GM20000 (cell line): ENCODE measurements at places on chromosomes 16 and 17.

GRCh38 chr17:16282522-16282921 is 65.5 kb downstream of the PIGL start:
- no peak for DNase-seq

GRCh38 chr17:34254651-34255380 is at the start of gene CCL2:
Gene CCL2, plus strand, starts transcription at chr17:34255285. Its CDS starts 65 bp downstream, at chr17:34255350.
- no peak for DNase-seq

DNA sequence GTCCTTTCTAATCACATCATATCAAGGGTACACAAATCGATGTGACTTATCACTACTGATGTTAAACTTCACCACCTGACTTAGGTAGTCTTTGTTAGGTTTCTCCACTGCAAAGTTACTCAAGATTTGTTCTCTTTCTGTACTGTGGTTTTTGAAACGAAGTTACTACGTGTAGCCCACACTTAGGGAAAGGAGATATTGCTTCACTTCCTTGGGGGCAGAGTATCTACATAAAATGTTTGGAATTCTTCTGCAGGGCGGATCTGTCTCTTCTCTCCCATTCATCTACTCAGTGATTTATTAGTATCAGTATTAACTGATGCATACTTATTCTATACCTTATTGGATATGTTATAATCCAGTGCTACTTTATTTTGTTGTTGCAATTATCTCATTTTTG is 403.6 kb upstream of the MON1B start:
- DNase-seq, result no peak

GRCh38 chr17:48997103-48997826 is at the start of gene IGF2BP1:
Gene IGF2BP1, plus strand, starts transcription at chr17:48997385. Its CDS starts 361 bp downstream, at chr17:48997746.
- peak; percentile 69 for DNase-seq

DNA sequence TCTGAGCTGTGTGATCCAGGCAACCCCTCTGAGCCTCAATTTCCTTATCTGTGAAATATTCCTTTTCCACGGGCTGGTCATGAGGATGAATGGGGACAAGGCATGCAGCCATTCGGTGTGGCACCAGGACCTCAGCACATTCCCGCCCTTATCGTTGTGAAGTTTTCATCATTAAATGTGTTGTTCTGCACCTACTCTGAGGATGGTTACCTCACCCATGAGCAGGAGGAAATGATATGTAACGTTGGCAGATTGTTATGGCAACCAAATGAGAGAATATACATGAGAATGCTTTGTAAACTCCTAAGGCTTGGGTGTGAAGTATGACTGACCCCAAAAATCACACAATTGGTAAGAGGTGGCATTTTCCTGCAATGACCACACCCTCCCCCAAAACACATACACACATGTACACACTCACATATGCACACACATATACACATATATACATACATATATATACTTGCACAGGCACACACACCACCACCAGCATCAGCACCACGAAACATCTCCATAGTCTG is 39.5 kb downstream of the SMARCE1 start:
- no peak for DNase-seq

- no peak for DNase-seq
These were observed 14.1 kb downstream of the GLG1 start for GRCh38 chr16:74592847-74593246.
